ENCODE measurements at places on chromosomes 3 and 15.
A peak's percentile ranks its signal among the peaks of the same experiment; 100 is the strongest.

GRCh38 chr3:134419214-134419959 lies 45.1 kb upstream of the AMOTL2 start:
- no peak for DNase-seq

- no peak for DNase-seq
Observed at GRCh38 chr3:151686257-151686656, 47.5 kb upstream of the AADACL2 start.

GRCh38 chr15:78077053-78077870 lies at the start of gene TBC1D2B:
TBC1D2B (minus strand) TSS chr15:78077711; CDS start chr15:78077652, 59 bp downstream.
- DNase-seq: no peak

- DNase-seq: no peak
Observed at GRCh38 chr15:60972301-60972700, 256.8 kb downstream of the RORA start.

DNA sequence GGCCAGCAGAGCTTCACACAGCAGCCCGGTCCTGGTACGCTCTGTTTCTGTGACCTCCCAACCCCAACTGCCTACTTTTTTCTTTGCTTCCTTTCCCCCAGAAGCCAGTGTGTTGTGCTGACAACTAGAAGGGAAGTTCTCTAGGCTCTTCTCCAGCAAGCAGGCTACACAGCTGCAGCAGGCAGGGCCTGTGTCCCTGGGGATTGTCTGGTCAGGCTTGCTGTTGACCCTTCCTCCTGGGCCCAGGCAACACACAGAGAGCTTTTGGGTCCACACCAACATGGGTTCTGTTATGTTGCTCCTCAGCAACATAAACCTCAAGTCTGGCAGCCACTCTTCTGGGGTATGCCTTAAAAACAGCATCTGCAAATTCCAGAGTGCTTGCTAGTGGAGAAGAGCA lies 36.2 kb upstream of the TSPAN3 start:
- DNase-seq: peak; percentile 75

DNA sequence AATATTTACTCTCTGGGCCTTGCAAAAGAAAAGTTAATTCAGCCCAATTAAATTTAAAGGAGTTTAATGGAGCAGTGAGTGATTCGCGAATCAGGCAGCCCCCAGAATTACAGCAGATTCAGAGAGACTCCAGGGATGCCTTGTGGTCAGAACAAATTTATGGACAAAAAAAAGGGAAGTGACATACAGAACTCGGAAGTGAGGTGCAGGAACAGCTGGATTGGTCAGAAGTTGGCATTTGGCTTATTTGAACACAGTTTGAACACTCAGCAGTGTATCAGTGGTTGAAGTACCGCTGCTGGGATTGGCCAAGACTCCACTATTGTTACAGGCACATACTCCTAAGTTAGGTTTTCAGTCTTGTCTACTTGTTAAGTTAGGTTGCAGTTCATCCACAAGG lies 145.0 kb upstream of the GAP43 start:
- DNase-seq: no peak

- no peak for DNase-seq
Observed at GRCh38 chr3:112735926-112736325, 95.0 kb upstream of the CCDC80 start.

DNA sequence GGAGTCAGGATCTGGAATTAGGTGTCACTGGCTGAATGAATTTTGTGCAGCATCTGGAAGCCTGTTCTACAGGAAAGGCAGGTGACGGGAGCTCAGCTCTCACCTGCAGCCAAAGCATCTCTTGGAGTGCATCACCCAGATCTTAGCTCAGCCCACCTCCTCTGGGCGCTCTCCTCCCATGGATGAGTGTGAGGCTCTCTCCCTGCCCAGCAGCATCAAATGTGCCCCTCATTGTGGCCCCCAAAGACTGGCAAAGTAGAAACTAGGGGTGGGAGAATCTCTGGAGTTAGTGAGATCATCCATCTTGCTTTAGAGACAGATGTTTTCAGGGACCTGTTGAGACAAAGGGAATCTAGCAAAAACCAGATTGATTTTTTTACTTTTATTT lies 68.7 kb downstream of the SENP2 start:
- DNase-seq: no peak

- no peak for DNase-seq
Observed at GRCh38 chr15:99212406-99212805, 37.0 kb downstream of the TTC23 start.

- no peak for DNase-seq
Observed at GRCh38 chr3:134312873-134313846, 61.1 kb downstream of the AMOTL2 start.

DNA sequence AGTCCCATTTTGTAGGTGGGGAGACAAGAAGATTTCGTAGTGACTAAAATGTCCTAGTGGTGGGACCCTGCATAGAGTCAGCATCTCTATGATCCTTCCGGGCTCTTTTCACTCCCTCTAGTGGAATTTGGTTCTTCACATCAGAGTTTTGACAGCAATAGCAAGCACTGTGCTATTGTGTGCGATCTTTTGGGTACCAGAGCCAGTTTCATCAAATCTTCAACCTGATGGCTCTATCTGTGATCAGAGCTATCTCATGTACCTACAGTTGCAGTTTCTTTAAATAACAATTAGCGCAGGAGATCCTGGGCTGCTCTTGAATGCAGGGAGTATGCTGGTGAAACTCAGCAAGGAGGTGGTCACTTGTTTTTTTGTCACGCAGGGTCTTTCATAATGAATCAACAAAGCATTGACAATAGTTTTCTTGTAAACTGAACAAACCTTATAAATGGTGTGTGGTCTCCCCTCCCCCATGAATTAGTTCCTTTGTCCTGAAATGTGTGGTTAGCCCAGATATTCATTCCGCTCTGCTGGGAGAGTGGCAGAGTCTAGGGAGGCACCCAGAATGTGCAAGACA lies 257.2 kb upstream of the SOX2 start:
- no peak for DNase-seq

- peak; percentile 10 for DNase-seq
Observed at GRCh38 chr3:140223631-140224030, 288.6 kb downstream of the CLSTN2 start.

GRCh38 chr3:41080141-41080540 lies 119.2 kb upstream of the CTNNB1 start:
- DNase-seq: no peak

- DNase-seq: no peak
Observed at GRCh38 chr15:33083232-33084081, 111.1 kb downstream of the FMN1 start.

DNA sequence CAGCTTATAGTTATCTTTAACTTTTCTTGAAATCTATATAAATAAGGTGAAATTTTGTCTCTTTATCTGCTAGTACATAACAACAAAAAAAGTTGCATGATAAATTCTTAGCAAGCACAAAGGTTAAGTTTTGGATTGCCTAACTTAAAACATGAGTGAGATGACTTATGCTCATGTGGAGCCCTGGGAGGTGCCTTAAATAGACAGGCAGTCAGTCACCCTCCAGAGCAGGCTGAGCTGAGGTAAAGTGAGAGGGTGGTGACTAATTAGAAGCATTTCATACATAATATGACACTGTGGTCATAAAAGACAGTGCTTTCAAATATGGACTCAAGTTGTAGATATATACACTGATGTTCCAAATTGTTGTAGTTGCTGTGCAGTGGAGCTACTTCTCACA lies 14.6 kb upstream of the MME start:
- DNase-seq: no peak
